ENCODE measurements at places on chromosomes 6 and 20.

DNA sequence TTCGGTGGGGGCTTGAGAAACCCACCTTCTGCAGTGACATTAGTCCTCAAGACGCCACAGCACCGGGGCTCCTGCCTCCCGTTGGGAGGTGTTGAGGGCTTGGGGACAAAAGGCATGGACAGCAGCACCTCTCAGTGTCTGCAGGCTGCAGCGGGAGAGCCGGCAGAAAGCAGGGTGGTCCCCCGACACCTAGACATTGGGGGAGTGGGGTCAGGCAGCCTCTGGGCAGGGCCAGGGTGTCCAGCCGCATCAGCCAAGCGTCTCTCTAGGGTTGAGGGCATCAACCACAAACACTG lies 264.7 kb downstream of the TAF4 start:
- DNase-seq: no peak

DNA sequence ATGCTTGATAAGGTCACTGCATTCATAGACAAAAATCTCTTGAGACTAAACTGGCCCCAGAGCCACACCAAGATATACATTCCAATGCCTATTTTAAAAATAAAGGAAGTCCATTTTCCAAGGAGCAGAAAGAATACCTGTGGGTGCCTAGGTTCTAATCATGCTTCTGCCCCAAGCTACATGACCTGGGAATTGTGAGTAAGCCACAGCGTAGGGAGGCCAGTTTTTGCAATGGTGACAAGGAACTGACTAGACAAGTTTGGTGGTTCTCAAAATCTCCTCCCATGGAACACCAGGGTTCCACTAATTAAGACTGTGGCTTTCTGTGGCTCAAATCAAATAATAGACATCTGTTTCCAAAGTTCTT lies 83.3 kb downstream of the GMDS start:
- DNase-seq: no peak

GRCh38 chr6:135358251-135358821 lies 139.2 kb downstream of the AHI1 start:
- DNase-seq: no peak

- DNase-seq: no peak
These were observed 29.3 kb upstream of the TXNDC5 start for GRCh38 chr6:7939864-7940228.

GRCh38 chr6:10511477-10511876 lies 9.7 kb upstream of the GCNT2 start:
- DNase-seq: no peak

GRCh38 chr6:34521463-34522285 lies 34.5 kb downstream of the SPDEF start:
- DNase-seq: no peak

DNA sequence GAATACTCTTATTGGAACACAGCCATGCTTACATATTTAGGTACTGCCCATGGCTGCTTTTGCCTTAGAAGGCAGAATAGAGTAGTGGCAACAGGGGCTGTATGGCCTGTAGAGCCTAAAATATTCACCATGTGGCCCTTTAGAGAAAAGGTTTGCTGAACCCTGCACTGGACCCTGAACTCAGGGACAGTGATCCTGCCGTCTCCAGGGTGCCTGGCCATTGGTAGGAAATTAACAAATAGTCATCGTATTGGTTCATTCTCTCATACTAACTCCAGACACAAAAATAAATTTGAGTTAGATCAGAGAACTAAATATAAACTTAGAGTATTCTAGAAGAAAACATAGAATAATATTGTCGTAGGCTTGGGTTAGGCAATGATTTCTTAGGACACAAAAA lies 181.4 kb downstream of the BCAS1 start:
- DNase-seq: no peak

GRCh38 chr20:38433304-38433972 lies 1.7 kb downstream of the SNHG17 start:
- no peak for DNase-seq

DNA sequence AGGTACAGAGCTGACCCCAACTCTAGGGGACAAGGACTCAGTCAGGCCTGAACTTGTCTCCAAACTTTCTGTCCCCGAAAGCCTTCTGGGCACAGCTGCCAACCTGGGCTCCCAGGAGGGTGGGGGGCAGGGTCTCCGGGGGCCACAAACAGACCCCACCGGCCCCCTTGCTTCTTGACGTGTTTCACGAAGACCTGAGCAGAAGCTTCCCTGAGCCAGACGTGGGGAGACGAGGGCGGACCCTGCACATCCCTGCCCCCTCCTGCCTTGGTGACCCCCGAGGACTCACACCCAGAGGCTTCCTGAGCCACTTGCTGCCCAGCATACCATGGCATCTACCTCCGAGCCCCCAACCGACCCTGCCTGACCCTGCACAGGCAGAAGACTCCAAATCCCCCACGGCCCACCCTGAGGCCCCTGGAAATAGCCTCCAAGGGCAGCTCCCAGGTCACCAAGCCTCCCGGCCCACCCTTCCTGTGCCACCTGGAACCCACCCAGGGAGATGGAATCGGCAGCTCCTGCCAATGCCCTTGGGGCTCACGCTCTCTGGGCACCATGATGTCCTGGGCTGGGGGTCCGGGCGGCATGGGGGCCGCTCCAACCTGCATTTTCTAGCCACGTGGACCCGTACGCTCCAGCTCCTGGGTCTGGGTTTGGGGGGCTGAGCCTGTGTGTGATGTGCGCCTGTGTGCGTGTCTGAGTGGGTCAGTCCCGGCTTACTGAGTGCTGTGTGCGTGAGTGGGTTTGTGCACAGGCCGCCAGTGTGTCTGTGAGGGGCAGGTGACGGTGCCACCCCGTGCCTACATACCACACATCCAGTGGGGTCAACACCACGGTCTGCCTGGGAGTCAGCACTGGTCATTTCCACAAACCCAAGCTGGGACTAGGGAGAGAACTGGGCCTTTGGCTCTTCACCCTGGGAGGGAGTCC lies 2.5 kb upstream of the PTK6 start:
- DNase-seq: no peak

GRCh38 chr6:36487698-36488097 lies 44.9 kb downstream of the KCTD20 start:
- no peak for DNase-seq

DNA sequence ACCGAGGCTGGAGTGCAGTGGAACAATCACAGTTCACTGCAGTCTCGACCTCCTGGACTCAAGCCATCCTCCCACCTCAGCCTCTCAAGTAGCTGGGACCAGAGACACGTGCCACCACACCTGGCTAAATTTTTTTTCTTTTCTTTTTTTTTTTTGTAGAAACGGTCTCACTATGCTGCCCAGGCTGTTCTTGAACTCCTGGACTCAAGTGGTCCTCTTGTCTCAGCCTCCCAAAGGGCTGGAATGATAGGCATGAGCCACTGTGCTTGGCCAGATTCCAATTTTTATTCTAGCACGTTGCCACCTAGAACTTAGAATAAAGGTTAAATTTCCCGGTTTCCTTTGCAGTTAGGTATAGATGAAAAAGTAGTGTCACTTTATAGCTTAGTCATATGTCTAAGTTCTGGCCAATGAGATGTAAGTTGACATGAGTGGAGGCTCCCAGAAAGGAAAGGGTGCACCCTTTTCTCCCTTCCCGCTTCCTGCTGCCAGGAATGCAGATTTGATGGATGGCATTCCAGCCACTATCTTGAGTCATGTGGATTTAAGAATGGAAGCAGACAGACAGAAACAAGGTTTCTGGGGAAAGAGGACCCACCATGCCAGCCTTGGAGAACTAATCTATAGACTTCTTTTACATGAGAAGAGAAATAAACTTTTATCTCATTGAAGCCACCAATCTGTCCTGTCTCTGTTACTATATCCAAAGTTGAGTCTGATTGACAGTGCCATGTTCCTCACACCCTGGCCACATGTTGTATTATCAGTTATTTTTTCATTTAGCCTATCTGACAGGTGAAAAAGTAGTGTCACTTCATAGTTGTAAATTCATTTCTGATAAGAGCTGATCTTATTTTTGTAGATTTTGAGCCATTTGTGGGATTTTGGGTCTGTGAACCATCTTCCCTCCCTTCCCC lies 60.6 kb upstream of the NCOA3 start:
- DNase-seq: no peak

DNA sequence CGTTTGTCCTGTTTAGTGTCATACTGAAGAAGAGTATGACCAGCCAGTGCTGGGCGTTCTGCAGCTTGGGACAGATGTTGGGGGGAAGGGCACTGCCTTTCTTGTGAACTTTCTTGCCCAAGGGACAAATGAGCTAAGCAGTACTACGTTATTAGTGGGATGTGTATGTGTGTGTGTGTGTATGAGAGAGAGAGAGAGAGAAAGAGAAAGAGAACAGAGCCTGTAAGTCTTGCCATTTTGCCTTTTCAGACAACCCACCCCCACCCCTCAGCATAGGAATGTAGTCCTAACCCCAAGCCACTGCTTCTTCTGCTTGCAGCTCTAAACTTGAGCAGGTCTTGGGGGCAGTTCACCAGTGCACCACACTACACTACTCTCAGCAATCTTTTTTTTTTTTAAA lies 45.5 kb downstream of the E2F3 start:
- no peak for DNase-seq

GRCh38 chr20:41222703-41223102 lies 85.4 kb downstream of the PLCG1 start:
- DNase-seq: no peak

DNA sequence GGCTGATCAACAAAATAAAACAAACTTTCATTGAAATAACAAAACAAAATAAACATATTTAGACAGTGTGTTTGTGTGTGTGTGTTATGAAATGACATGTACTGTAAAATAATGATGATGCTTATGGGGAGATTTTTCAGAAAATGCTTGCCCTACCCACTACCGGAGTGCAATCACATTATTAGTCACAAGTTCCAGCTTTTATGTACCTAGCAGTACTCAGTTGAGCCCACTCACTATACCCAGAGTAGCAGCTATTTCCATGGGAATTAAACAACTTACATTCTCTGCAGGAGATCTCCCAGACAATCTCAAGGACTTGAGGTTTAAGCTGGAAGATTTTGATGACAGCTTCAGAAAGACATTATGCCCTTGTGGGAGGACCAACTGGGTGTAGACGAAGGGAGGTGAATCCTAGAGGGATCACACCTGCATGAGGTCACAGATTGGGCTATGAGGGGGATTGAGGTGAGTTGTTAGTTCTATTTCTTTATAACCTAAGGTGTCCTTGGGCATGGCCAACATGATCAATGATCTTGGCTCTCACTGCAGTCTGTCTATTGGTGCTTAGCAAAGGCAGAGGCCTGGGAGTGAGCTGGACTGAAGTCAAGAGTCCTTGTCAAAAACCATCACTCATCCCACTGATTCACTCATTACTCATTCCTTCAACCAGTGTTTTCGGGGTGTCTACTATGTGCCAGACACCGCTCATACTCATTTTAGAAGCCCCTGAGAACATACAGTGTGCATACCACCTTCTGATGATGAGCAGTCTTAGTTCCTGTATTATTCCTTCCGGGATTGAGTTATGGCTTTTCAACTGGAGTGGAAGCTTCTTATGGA lies 6.7 kb upstream of the CLIC5 start:
- DNase-seq: no peak

DNA sequence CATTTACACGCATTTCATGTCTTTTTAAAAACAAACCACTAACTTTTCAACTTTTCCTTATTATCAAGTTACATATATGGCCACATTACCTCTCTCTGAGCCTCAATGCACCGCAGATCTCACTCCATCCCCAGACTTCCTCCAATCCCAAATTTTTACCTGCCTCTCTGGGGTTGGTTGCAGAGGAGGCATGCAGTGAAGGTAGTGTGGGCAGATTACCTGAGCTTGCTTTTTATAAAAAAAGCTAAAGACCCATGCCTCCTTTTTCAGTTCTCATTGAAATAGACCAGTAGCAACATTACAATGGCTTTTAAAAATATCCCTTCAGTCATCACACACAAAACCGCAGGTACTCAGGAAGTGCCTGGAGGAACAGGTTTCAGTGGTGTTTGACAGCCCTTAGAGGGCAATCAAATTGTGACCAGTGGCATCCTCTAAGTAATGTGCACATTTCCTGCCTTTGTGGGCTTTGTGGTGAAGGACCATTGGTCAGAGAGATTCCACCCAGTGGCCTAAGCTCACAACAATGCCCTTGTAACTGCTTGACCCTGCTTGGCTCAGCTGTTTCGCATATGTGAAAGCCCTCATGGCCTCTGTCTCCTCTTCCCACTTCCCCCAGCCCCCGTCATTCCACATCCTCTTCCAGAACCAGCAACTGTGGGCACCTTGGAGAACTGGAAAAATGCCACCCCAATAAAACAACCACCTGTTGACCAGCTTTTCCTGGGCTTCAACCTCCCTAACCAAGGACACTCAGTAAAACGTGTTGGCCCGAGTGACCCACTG lies 30.2 kb upstream of the IL17A start:
- no peak for DNase-seq

DNA sequence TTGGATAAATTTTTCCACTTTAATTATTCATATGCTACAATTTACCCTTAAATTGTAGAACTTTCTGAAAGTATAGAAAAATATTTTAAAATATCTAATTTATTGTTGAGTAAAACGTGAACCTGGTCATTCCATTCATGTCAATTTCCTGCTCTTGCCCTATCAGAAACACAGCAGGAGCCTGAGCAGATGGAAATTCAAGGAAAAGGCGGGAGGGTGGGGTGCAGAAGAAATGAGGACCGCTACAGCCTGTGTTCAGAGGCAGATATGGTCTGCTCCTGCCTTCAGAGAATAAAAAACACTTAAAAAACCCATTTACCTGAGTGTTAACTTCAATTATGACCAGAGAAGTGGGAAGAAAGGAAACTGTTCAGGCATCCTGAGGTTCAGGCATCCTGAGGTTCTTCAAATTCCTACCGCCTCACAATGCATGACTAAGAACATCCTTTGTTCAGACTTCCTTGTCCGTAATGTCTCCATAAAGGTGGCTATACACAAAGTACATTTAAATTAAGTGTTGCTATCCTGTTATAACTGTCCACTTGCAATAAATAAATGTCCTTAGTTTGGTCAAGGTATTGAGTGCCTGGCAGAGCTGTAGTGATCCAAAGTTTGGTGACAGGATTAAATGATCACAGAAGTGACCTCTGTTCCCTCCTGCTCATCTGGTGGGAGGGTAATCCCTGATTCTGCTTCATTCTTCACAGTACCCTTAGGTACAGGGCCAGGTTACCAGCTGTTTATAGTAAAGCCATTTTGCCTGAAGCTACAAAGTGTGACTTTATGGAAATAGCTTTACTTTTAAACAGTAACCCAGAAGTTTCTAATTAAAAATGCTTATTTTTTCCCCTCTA lies 109.1 kb downstream of the MAN1A1 start:
- no peak for DNase-seq

GRCh38 chr6:151191527-151191926 lies 48.2 kb upstream of the AKAP12 start:
- DNase-seq: no peak

DNA sequence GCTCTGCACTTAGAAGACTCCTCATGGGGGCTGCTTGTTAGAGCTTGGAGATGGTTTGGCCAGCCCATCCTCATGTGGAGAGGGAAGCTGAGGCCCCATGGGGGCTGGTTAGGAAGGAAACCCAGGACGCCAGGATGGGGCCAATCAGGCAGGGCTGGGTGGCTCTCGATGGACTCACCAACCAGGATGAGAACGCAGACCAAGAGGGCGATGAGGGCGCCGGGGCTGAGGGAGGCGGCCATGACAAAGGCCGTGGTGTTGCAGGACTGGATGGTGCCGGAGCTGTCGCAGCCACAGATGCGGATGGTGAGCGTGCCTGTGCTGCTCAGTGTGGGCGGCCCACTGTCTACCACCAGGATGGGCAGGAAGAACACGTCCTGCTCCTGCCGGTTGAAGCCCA lies 59.7 kb downstream of the CD40 start:
- DNase-seq: no peak
